Hindlimb muscle (tissue), 1 donor: ENCODE measurements at places on chromosomes 3 and 15.

GRCh38 chr3:132435911-132436425 is 18.7 kb downstream of the DNAJC13 start:
- no peak for DNase-seq

GRCh38 chr3:126630020-126630419 is 24.9 kb downstream of the TXNRD3 start:
- no peak for DNase-seq

- no peak for DNase-seq
Measured at GRCh38 chr3:58998476-58999117, 51.2 kb downstream of the CFAP20DC start.

DNA sequence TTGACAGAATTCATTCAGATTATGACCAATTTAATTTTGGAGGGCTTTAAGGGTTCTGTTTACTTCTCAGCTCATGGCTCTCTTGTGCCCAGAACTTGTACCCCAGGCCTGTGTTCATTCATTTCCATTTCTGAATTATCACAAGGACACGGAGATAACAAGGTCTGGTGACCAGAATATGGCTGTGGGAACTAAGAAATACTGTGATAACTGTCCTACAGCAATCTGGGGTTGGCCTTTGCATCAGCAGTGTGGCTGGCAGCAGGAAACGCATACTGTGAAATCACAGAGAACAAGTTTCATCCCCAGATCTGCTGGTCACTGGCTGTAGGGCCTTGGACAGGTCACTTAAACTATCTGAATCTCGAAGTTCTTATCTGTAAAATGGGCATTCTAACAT is 41.8 kb upstream of the TPM1 start:
- no peak for DNase-seq

DNA sequence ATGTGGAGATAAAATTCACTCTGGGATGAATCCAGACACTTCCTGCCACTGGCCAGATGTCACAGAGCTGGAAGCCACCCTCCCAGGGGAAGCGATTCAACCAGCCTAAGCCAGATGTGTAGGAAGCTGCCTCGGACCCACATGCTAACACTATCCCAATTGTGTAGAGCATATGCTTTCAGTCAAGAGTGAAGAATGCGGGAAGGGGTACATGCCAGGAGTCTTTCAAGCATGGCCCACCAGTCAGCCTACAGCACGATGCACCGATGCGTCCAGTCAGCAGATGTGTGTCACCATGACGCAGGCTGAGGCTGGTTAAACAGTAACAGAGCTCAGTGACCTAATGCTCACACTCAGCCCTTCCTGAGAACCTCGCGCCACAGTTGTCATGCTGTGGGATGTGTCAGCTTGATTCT is 38.8 kb upstream of the BNC1 start:
- DNase-seq = peak; percentile 41

- no peak for DNase-seq
Measured at GRCh38 chr15:93302080-93302765, 213.2 kb upstream of the RGMA start.

DNA sequence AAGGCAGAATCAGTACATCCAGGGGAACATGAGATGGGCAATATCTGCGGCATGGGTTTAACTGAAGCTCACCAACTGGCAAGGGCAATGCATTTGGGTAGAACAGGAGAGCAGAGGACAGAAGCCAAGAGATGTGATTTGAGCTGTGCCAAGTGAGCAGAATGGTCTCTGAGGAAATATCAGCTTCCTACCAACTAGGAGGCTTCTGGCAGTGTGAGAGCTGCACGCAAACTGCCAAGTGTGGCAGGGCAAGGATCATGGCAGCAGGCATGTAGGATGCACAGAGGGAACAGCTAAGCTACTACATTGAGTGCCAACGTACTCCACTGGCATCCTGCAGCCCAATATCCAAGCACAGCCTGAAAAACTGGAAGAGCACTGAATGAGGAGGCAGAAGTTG is 1036.5 kb downstream of the TUSC7 start:
- DNase-seq = no peak

GRCh38 chr3:16511681-16512434 is 1.6 kb downstream of the RFTN1 start:
- peak; percentile 36 for DNase-seq

DNA sequence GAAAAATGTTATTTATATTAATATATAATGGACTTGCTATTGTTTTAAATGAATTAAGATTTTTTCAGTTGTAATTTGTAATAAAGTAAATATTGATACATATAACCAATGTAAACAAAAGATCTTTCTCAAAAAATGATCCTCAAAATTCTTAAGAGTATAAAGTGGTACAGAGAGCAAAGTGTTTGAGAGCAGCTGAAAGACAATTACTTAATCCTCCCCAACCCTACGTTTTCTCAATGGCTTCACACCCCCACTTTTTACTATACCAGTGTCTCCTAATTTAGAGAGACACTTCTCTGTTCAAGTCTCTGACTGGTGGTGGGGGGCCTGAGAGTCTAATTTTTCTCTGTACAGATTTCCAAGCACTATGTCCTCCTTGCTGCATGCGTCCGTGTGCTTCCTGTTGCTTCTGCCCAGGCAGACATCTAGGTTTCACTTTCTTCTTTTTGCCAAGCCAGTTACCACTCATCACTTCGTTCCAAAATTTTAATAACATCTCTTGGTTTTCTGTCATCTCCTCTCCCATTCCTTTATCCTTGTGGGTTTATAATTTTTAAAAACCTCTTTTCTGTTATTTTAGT is 276.3 kb upstream of the DNAJC19 start:
- no peak for DNase-seq

DNA sequence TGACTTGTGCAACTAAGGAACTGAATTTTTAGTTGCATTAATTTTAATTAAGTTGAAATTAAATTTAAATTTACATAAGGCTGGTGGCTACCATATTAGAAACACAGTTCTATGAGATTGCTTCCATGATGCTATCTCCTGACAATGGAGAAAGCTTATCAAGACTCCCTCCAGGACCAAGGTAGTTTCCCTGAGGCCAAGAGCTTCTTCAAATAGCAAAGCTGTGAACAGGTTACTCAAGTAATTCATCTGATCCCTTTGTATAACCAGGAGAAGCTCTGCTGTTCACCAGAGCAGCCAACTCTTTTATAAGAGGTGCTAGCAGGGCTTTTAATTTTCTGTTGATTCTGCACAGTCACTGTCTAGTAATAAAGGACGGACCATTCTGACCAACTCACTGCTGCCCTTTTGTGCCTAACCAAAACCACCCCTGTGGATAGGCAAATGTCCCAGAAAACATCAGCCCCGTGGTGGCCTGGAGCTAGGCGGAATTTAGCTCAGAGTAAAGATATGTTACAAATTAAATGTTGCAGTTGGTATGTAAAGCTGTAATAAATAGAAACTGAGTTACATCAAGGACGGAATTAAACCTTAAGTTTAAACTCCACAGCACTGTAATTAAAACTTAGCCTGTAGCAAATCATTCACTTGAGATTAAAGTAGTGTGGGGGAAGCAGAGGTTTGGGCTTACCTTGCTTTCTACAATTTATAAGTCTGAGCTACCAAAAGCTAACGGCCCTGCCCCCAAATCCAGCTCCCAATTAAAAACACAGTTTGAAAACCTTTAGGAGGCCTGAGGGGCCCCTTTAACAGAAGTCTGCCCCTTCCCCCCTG is 55.6 kb upstream of the LRTM1 start:
- DNase-seq = no peak

DNA sequence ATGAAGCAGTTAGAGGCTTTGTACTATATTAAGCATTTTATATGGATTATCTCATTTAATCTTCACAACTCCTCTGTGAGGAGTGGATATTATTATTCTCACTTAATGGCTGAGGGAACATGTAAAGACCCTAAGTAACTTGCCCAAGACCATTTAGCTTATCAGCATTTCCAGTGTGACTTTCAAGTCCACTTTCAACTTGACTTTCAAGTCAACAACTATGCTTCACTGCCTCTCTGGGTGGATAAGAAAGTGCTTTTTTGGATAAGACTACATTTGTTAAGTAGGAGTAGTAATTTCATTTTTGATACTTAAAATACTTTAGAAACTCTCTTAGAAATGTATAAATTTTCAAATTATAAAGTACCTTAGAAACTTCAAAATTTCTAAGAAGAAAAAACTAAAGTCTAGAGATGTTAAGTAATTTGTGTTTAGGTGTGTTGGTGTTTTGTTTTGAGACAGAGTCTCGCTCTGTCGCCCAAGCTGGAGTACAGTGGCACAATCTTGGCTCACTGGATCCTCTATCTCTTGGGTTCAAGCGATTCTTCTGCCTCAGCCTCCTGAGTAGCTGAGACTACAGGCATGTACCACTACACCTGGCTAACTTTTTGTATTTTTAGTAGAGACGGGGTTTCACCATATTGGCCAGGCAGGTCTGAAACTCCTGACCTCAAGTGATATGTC is 71.8 kb downstream of the MINDY2 start:
- no peak for DNase-seq

DNA sequence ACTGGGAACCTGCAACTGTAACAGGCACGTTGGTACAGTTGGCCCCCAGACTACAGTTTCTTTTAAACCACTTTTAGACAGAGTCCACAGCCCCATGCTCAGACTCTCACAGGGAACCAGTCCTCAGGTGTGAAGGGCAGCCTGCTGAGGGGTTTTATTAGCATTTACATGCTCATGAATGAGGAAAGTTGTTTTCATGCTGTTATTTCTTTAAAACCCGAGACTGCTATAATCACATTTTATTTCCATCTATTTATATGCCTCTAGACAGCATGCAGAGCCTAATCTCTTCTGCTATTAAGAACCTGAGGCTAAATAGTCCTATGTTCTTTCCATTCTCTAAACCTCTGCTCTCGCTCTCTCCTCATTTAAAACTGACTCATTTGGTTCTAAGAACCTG is 26.3 kb upstream of the FSIP1 start:
- no peak for DNase-seq

GRCh38 chr3:43907508-43907858 is 216.7 kb downstream of the ABHD5 start:
- no peak for DNase-seq

- DNase-seq = no peak
Measured at GRCh38 chr15:78003539-78004008, 73.9 kb downstream of the TBC1D2B start.

GRCh38 chr15:64058279-64058678 is 12.0 kb upstream of the DAPK2 start:
- DNase-seq = no peak

DNA sequence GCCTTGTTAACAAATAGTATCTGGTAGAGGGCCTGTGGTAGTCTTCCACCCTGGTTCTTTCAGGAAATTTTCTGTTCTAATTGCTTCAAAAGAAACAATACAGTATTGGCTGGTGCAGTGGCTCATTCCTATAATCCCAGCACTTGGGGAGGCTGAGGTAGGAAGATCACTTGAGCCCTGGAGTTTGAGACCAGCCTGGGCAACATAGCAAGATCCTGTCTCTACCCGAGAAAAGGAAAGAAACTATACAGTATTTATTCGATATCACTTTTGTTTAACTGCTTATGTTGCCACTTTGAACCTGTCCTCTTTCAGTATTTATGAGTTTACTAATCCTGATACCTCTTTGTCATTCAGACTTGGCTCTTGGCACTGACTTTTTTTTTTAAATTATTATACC is 4.5 kb downstream of the MKRN2 start:
- no peak for DNase-seq
